ENCODE measurements at places on chromosomes 6 and 20.
A peak's percentile ranks its signal among the peaks of the same experiment; 100 is the strongest.

GRCh38 chr6:22536122-22536521, 33.2 kb upstream of the HDGFL1 start:
- DNase-seq, result no peak

GRCh38 chr6:111715321-111715720, 109.6 kb upstream of the TRAF3IP2 start:
- no peak for DNase-seq

DNA sequence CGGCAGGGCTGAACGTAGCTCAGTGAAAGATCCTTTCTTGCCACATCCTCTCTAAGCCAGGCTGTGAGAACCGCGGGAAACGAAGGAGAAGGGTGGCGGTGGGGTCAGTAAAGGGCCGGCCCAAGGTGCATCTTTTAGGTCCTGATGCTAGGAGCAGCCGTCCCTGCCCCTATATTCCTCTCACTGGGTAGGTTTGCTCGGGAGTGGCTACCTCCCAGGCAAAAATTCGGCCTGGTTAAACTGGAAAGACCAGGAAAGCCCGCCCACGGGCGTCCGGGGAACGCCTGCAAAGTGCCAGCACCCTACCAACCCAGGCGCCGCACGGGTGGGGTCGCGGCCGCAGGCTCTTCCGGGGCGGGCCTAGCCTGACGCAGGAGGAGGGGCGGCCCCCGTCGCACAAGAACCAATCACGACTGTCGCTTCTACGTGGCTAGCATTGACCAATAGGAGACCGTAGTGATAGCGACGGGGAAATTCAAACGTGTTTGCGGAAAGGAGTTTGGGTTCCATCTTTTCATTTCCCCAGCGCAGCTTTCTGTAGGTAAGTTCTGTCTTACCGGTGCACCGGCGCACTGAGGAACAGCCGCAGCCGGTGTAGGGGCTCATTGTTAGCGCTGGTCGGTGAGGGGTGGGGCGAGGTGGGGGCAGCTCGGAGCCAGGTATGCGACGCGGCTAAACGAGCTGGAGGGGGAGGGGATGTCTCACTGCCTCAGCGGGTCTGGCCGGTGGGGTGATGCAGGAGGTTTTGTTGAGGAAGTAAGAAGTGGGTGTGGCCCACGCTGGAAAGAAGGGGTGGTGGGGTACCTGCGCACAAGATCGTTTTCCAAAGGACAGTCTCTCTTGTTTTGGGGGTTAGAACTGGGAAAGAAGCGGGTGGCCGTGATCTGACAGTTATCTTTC, at the start of gene TTK:
Gene TTK (plus strand): TSS at position 477 of the 900 bp plus-strand sequence. CDS start 1,195 bp downstream, outside the sequence.
- DNase-seq, result peak; percentile 75

GRCh38 chr6:15355683-15356099, 109.8 kb downstream of the JARID2 start:
- no peak for DNase-seq

- no peak for DNase-seq
These were observed 289.4 kb downstream of the THBS2 start for GRCh38 chr6:168964138-168964835.

DNA sequence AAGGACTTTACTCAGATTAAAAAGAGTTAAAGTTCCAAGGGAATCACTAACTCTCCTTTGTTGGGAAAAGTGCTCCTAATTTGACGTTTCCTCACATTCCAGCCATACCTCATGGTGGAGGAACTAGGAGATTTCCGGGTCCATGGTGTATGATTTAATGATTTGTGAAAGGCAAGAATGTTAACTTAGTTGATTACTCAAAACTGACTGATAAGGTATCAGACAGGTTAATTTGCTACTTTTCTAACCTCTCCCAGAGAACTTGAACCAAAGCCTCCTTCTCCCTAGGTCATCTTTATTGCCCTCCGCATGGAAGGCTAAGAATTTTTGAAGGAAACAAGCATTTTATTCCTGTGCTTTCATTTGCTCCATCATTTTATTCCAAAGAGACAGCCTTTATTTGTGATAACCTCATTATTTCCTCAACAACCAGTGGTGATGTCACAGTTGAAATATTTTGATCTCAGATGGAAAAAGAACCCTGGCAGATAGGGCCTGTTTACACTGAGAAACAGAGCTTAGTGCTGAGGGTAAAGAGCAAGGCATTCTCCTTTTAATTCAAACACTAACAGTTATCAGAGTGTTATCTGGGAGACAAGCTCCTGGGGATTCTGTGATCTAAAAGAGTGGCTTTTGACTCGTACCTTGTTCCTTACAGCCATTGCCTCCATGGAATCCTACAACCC, 57.4 kb upstream of the BMP2 start:
- DNase-seq, result no peak

GRCh38 chr6:140597181-140597580, 1222.7 kb upstream of the CITED2 start:
- DNase-seq, result no peak

GRCh38 chr20:24891546-24892393, 57.3 kb upstream of the CST7 start:
- no peak for DNase-seq
